Activated naive CD8-positive, alpha-beta T cell treated with anti-CD3 and anti-CD28 coated beads for 36 hours (primary cell): ENCODE measurements at places on chromosomes 13 and 19. TPM values are rescaled to one million over a fixed set of nuclear protein-coding genes. Genes with fewer than 3 reads are reported as not detected.
A peak's percentile ranks its signal among the peaks of the same experiment; 100 is the strongest.

DNA sequence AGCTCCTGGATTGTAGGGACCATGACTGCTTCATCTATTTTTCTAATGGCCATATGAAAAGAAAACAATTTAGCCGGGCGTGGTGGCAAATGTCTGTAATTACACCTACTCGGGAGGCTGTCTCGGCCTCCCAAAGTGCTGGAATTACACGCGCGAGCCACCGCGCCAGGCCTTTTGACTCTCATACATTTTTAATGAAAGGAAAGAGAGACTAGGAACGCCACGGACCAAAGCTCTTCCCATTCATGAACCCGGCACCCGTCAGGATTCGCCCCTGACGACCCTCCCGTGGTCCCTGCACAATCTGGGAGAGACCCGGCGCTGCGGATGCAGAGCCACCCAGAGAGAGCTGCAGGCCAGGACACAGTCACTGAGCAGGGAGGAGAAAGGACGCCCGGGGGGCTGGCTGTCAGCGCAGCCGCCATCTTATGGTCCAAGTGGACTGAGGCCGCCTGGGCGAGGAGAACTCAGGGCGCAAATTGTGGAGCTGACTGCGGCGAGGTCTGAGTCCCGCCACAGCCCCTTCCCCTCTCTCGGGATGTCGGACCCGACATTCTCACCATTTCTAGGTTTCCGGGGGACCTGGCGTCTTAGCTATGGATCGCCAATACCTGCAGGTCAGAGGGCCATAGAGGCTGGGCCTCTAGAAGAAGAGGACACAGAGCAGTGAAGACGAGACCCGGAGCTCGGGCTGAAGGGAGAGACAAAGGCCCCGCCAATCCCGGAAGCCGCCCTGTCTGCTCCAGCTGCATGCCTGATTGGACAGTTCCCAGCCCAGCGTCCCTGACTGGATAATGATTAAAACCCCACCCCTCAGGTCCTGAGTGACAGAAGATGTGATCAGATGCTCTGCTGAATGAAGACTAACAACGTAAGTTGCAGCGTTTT, at the start of gene ZNF681:
ZNF681 (minus strand) TSS at position 705 of the 888 bp plus-strand sequence; CDS start at position 563, 142 bp downstream.
- peak; percentile 87 for DNase-seq

DNA sequence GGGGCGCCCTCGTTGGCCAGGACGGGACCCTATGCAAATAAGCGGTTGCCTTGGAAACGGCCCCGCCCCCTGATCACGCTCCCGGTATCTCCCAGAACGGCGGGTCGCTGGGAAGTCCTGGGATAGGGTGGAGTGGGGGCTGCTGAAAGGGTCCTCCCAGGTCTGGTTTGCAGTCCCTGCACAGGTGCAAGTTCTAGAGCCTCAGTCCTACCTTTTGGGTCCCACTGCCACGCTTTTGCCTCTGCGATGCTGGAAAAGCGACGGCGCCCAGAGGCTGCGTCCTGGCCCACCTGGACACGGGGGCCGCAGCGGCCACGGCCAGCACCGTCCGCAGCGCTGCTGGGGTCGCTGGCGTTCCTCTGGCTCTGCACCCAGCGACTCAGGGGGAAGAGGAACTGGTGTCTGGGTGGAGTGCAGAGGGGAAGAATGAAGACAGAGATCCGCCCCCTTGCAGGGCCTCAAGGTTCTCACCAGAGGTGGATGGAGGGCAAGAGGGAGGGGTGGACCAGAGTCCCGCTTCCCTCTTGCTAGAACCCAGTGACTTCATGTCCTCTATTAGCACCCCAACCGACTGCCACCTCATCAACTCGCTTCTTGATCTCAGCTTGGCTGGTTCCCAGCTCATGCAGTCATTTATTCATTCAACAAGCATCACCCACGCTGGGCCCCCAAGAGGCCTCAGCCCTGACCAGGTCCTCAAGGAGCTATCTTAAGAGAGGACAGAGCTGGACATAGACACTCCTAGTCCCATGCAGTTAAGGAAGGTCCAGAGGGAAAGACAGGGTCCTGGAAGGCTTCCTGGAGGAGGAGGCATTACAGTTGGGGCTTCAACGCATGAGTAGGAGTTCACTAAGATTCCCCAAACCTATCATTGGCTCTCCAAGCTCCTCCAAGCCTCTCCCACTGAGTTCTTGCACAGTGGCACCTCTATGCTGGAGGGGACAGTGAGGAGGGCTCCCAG, at the start of gene LRRC25:
LRRC25 (minus strand) TSS at position 381 of the 961 bp plus-strand sequence. CDS start 659 bp downstream, outside the sequence.
- DNase-seq: no peak

- DNase-seq: no peak
Measured at GRCh38 chr19:18070181-18070580, 16.6 kb downstream of the IL12RB1 start.

DNA sequence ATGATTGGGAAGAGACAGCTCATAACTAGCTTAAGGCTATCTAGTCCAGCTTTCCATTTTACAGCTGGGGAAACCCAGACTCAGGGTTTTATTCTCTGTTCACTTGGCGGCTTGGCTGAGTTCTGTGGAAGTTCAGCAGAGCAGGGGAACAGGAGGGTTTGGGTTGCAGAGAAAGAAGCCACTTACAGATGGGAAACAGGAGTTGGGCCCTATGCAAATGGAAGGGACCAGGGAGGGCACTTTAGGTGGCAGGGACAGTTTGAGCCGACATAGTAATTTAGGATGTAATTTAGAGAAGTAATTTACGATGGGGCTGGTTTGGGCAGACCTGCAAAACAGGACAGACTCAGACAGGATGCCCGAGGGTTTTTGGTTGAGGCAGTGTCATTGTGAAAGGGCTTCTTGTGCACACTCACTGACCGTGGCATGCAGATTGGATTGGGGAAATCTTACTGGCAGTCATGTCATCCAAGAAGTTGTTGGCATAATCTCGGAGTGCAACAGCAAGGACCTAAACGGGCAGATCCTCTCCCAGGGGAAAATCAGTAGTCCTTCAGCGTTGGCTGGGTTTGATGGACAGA, 47.3 kb upstream of the GPR183 start:
- DNase-seq: no peak

GRCh38 chr13:100349594-100349993, 239.0 kb downstream of the GGACT start:
- DNase-seq: no peak

DNA sequence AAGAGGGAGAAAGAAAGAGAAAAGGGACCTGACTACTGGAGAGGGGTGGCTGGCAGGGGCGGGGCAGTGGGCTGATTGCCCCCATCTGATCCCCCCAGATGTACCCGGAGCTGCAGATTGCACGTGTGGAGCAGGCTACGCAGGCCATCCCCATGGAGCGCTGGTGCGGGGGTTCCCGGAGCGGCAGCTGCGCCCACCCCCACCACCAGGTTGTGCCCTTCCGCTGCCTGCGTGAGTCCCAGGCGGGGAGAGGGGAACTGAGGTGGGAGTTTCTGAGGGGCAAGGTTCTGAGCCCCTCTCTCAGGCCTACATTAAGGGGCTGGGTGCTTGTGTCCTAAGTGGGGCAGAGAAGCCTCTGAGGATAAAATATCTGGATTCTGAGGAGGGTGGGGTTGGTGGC, 2.4 kb downstream of the APLP1 start:
- DNase-seq: no peak

- no peak for DNase-seq
Measured at GRCh38 chr13:32228330-32229041, 86.7 kb downstream of the ZAR1L start.

DNA sequence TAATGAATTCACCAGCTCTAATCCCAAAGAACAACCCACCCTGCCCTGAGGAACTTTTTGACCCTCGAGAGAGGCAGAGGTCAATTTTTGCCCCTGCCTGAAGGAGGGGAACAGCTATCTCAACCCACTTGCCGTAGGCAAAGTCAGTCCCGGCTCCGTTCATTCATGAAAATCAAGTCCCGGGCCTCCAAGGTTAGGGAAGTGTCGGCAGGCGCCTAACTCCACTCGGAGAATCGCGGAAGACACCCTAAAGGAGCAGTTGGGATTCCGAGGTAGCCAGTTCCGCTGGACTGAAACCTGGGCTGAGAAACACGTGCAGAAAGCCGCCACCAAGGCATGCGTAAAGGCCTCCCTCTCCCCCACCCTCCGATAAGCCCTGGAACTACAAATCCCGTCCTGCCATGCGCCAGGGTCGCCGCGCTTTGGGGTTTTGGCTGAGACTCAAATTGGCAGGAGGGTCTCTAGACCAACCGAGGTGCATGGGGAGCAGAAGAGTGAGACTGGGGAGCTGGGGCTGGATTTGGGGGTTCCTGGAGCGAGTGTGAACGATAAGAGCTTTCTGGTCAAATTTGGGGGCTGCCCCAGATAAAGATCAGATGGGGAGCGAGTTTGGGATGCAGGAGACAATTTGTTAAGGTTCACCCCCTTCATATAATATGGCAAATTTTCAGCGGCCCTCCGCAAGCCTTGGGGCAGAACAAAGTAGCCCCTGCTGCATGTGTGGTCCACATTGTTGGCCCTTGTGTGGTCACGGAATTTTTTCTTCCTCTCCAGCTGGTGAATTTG, at the start of gene TNPO2:
TNPO2 (minus strand) TSS at position 292 of the 786 bp plus-strand sequence. CDS start 2,955 bp downstream, outside the sequence.
- peak; percentile 78 for DNase-seq

DNA sequence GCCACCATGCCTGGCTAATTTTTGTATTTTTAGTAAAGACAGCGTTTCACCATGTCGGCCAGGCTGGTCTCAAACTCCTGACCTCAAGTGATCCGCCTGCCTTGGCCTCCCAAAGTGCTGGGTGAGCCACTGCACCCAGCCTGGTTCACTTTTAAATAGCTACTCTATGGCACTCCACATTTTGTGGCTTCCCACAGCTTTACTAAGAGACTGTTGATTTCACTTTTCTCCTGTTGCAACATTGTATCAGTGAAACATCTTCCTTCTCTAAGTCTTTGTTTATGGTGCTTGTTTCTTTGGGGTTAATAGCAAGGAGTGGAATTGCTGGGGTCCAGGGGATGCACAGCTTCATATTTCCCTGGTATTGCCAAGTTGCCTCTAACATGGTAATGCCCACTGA, 12.3 kb downstream of the TMEM38A start:
- no peak for DNase-seq

- no peak for DNase-seq
Measured at GRCh38 chr19:7478173-7478842, 10.5 kb downstream of the PEX11G start.

- DNase-seq: no peak
Measured at GRCh38 chr19:33296488-33296971, 5.8 kb downstream of the CEBPA start.

GRCh38 chr19:8095354-8095886, 42.9 kb downstream of the CCL25 start:
- no peak for DNase-seq

- no peak for DNase-seq
Measured at GRCh38 chr19:29547361-29547960, 21.7 kb downstream of the VSTM2B start.

- peak; percentile 58 for DNase-seq
Measured at GRCh38 chr19:294946-295686, 3.9 kb upstream of the PLPP2 start.

- DNase-seq: no peak
Measured at GRCh38 chr13:112857914-112858490, 111.0 kb upstream of the MCF2L start.

DNA sequence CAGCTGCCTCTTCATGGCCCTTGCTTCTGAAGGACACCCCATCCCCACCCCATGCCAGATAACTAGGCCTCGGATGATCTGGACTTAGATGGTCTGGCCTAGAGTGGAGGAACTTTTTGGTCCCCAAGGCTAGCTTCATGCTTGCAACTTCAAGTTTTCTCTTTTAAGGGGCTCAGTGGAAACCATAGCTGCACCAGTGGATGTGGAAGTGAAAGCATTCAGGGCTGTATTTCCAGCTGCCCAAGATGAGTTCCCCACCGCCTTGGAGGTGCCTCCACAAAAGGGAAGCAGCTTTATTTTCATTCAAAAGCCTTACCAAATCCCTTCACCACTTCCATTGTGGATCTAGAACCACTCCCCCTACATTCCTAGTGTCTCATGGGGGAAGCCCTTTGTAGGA, 17.6 kb upstream of the GSX1 start:
- no peak for DNase-seq

DNA sequence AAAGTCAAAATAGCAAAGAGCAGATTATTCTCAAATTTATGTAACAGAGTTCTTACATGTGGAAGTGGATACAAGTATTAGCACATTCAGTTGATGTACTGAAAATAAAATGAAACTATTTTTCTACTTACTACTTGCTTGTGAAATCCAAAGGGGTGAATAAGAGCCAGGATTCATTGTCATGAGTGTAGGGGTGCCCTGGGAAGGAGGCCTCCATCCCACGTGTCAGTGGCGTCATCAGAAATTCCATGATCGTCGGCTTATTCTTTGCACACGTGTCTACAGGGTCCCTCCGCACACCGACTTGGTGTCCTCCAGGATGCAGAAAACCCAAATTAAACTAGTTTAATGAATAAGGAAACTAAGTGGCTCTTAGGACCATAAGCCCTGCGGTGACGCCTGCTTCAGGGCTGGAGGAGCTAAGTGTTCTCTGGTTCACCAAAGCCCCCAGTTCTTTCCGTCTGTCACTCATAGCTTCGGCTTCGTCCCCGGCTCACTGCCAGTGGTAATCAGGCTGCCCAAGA, 55.5 kb downstream of the IRS2 start:
- no peak for DNase-seq

DNA sequence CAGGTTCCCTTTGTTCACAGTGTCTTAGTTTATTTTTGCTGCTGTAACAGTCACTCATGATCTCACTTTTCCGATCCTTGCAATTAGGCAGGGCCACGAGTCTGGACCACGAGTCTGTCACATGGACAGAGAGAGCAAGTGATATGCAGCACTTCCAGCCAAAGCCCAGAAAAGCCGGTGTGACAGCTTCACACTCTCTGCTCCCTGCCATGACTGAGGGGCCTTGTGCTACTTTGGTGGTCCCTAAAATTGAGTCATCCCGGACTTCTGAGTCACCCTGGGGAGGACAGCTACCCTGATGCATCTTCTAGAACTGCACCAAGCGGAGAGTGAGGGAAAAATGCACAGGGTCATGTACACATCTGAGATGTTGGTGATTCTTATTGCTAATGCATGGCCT, 179.6 kb downstream of the EFNB2 start:
- no peak for DNase-seq

GRCh38 chr13:34322014-34322742, 504.2 kb downstream of the RFC3 start:
- DNase-seq: no peak

DNA sequence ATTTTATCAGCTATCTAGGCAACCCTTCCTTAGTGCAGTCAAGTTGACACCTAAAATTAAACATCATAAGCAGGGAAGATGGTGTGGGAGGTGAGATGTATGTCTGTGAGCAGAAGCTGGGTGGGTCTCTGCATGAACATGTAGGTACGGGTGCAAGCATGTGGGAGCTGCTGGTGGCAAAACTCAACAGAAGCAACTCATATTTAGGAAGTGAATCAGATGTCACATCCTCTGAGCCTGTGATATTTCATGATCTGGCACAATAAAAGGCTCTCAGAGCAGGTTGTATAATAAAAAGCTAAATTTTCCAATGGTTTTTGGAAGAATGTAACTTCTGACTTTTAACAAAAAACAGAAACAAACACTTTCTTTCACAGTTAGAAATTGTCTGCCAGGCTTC, 44.4 kb downstream of the C1QTNF9 start:
- DNase-seq: no peak

- no peak for DNase-seq
Measured at GRCh38 chr13:44148159-44148914, 225.3 kb upstream of the SERP2 start.

The RGL3 gene
- not detected for total RNA-seq

The RHPN2 gene
- total RNA-seq: 4.5 TPM

The PLVAP gene
- total RNA-seq: not detected

The FBXO46 gene
- total RNA-seq: 29.6 TPM

The ADGRE1 gene
- 1.3 TPM for total RNA-seq

The FAM174C gene
- total RNA-seq: 101 TPM

The DYRK1B gene
- total RNA-seq: 4.9 TPM

The APOE gene
- 0.46 TPM for total RNA-seq

The RDH8 gene
- total RNA-seq: not detected

The AP2S1 gene
- total RNA-seq: 112 TPM

The PRR19 gene
- 0.52 TPM for total RNA-seq

The TJP3 gene
- total RNA-seq: 0.24 TPM

The ZNF814 gene
- 45.9 TPM for total RNA-seq

The PSG2 gene
- not detected for total RNA-seq

The BEST2 gene
- total RNA-seq: not detected

The SCAF1 gene
- total RNA-seq: 62.2 TPM
